ENCODE measurements at places on chromosomes 7 and 10.

DNA sequence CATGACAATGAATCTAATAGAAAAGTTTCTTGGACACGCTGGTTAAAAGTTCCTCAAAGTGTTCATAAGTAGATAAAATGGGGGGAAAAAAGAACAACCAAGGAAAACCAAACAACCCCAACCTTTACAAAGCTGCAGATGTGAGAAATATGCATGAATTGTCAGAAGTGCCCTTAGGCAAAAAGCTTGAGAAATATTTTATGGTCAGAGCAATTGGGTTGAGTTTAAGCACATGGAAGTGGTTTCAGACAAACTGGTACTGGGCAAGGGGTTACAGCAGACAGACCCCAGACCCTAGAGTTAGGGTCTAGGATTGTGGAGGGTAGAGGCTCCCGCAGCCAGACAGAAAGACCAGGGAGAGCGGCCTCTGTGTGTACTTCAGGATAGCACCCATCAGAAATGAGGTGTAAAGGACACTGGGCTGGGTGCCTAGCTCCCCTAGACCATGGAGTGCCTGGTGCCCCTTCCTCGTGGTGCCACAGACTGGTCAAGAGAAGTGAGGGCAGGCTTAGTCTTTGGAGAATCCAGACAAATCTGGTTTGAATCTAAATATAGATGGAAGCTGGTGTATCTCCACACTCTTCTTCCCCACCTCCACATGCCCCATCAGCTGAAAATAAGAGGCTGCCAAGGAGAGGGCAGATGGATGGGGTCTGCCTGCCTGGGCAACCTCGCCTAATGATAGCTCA, 37.3 kb downstream of the PNLIPRP2 start:
- DNase-seq, result no peak

GRCh38 chr10:5360318-5360915, 4.3 kb upstream of the UCN3 start:
- no peak for DNase-seq

DNA sequence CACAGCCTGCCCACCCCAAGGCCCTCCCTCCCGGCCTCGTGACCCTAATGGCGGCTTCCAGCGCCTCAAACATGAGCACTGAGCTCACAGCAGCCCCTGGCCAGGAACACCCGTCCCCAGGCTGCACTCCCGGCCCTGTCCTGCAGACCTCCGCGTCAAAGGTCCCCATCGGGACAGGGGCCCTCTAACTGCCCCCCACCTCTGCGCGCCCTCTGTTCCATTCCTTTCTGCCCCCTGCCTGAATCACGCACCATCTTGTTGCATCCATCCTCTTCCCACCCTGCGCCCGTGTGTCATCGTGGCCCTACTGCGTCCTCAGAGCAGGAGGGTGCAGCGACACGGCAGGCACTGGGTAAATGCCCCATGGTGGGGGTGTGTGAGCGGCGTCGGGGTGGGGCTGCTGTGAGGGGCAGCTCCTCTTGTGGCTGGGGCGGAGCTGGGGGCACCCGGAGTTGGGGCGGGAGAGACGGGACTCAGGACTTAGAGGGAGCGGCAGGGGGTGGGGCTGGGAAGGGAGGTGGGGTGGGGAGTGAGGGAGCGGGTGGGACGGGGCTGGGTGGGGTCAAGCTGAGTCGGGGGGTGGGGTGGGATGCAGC, 13.4 kb downstream of the SLC29A4 start:
- DNase-seq, result no peak

DNA sequence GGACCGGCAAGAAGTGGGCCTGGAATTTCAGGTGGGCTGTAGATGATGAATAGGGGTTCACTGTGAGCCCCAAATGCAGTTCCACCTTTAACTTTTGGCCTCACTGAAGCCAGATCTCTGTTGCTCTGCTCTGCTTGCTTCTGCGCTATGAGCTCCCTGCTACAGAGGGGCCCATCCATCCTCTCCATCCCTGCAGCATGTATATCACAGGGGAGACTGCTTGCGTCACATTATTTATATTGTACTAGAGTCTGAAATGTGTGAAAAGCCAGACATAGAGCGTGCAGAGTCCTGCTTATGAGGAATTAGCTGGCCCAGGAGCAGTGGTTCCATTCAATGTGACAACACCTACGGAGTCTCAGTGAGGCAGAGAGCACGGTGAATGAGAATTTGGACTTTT, 69.9 kb downstream of the AOAH start:
- DNase-seq, result no peak

DNA sequence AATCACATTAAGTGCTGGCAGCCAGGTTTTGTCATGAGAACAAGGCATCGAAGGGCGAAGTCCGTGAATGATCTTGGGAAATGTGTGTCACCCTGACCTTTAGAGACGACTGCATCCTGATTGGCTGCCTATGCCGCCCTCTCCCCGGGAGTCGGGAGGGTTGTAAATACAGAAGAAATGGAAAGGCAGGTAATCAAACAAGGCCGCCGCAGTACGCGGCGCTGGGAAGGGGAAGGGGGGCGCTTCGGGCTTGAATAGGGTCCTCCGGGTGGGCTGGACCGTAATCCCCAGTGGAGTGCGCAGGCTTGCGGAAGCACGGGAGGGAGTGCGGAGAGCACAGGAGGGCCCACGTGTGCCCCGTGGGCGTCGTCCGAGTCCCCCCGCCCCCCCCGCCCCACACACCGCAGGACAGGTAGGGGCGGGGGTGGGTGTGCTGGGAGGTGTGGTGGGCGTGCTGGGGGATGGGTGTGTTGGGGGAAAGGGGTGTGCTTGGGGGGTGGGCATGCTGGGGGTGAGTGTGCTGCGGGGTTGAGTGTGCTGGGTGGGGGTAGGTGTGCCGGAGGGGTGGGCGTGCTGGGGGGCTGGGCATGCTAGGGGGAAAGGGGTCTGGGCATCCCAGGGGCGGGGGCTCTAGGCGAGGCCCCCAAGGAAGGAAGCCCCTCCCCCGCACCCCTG, 169.4 kb downstream of the ARHGAP12 start:
- DNase-seq, result peak; percentile 55

GRCh38 chr7:102044984-102045673, 227.7 kb downstream of the CUX1 start:
- peak; percentile 84 for DNase-seq

Data from choroid plexus epithelial cell (primary cell).